Activated naive CD4-positive, alpha-beta T cell treated with anti-CD3 and anti-CD28 coated beads for 36 hours (primary cell): ENCODE measurements at places on chromosomes 3 and 15. TPM values are rescaled to one million over a fixed set of nuclear protein-coding genes. Genes with fewer than 3 reads are reported as not detected.

The GNAT1 gene
- not detected for total RNA-seq

The SLC28A2 gene
- not detected for total RNA-seq

The ETV5 gene
- 1.1 TPM for total RNA-seq

The PATL2 gene
- total RNA-seq = 6.1 TPM

The PCSK6 gene
- 0.64 TPM for total RNA-seq
